ENCODE measurements at places on chromosomes 11 and 22. TPM values are rescaled to one million over a fixed set of nuclear protein-coding genes. Genes with fewer than 3 reads are reported as not detected.

GRCh38 chr11:64789331-64790204 lies 11.2 kb upstream of the SF1 start:
- no peak for DNase-seq

DNA sequence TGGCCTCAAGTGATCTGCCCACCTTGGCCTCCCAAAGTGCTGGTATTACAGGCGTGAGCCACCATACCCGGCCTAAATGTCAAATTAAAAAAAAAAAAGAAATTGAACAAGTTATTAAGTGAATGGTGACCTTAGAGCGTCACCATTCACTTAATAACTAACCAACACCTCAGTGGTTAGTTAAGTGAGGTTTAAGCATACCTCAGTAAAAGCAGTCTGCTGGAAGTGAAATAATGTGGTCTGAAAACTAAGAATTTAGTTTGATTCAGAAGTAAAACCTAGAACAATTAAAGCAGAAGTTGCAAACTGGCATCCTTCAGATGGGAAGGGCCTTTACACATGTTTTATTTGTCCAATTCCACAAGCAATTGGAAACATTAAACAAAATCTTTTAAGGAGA lies 71.5 kb downstream of the FCHSD2 start:
- DNase-seq = no peak

- no peak for DNase-seq
Measured at GRCh38 chr11:7540830-7541555, 27.2 kb downstream of the PPFIBP2 start.

GRCh38 chr11:69309631-69310280 lies 15.8 kb downstream of the MYEOV start:
- no peak for DNase-seq

Gene CRACR2B
- total RNA-seq = 31.0 TPM

DNA sequence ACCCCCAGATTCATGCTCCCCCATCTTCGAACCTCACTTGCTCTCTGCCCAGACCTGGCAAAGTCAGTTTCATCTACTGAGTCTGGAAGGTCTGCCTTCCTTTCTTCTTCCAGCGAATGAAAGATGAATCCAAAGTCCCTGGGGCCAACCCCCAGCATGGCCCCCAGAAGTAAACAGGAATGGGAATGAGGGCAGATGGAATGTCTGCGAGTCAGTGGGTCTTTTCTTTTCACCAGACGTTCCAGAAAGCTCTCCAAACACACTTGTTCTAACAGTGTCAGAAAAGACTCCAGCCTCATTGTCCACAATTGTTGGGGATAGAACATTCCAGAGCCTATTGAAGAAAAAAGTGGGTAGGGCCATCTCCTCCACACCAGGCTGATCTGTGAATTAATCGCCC lies 28.6 kb downstream of the RIBC2 start:
- no peak for DNase-seq

Gene ZC3H12C
- total RNA-seq = 18.3 TPM

Gene MMP3
- not detected for total RNA-seq

- DNase-seq = no peak
Measured at GRCh38 chr11:69240332-69241074, 53.5 kb upstream of the MYEOV start.

Gene RAB3IL1
- total RNA-seq = 11.1 TPM

Gene PANX3
- not detected for total RNA-seq

All from left ventricle myocardium superior (tissue), 1 donor.